Cortex of kidney (tissue), 1 donor: ENCODE measurements at places on chromosomes 12 and 14.

DNA sequence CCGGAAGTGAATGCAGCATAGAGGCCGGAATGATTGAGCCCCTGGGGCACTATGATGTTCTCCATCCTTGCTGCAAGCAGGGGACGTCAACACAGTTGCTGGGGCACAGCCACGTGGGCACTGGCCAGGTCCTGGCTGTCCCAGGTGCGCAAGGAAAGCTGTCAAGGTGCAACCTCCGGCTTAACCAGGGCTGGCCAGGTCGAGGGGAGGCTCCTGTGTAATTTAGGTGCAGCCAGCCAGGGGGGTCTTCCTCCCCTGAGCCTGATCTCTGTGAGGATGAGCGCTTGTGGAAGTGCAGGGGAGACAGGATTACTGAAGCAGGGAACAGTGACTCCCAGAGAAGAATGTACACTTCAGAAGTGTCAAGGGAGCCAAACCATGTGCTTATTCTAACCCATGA is 852.8 kb upstream of the TMEM132C start:
- DNase-seq = no peak

GRCh38 chr12:94567761-94568160 is 82.6 kb downstream of the TMCC3 start:
- DNase-seq = no peak

- no peak for DNase-seq
Measured at GRCh38 chr12:122081083-122081696, 2.6 kb downstream of the MLXIP start.

DNA sequence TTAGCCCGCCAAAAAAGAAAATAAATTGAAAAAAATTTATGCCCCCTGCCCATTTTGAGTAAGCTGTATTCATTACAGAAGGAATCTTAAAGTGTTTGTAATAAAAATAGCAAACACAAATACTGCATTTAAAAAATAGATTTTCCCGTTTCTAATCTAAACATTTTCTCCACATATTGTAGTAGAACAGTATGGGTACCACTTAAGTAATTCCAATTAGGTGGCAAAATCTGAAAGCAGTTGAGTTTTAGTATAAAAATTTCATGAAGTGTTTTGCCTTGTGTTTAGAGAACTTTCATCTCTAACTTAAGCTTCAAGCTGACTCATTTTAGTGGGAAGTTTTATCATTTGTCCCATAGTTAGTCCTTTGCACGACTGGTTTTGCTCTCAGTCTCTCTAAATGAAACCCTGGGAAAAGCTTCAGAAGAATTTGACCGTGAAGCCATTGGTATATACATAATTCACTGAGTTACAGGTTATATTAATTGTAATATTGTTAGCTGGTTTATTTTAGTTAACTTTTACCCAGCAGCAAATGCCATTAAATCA is 214.6 kb downstream of the ERC1 start:
- no peak for DNase-seq

DNA sequence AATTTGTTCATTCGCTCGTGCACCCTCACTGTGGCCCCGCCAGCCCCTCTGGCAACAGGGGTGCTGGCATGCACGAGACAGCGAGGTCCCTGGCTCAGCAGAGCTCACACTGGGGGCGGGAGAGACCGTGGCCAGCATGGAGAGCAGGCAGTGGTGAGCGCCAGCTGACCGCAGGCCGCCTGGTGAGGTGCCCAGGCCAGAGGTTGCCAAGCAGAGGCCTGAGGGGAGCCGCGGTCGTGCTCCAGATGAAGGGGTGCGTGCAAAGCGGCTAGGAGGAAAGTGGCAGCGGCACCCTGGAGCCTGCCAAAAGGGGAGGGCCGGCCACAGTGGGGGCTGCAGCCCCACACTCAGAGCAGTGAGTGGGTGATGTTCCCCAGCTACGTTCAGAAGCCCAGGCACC is 56.1 kb downstream of the CDC42BPB start:
- DNase-seq = no peak

DNA sequence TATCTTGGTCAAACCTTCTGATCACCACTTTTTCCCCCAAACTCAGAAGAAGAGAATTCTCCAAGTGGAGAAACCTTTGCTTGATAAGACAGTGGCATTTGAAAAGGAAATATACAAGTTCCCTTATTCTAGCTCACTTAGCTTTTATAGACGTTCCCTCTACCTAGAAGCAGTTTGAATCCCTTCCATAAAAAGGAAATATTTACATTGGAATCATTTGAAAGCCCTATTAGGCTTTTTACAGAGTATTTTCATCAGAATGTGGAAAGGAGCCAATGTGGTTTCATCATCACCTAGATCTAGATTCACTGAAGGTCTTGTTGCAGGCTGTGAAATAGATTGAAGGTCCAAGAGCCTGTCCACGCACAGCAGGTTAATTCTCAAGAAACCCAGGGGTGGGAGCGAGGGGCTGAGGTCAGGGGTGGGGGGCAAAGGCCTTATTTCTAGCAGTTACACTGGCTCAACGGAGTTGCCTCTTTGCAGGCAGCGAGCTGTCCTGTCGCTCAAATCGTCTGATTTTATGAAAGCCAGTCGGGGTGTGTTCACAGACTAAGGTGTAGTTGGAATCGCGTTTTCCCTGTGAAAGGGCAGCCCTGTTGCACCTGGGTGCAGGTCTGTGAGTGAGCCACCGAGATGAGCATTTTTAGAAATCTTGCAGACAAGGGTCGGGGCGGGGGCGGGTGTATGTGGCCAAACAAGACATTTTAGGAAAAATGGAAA is 45.6 kb downstream of the AACS start:
- DNase-seq = no peak

DNA sequence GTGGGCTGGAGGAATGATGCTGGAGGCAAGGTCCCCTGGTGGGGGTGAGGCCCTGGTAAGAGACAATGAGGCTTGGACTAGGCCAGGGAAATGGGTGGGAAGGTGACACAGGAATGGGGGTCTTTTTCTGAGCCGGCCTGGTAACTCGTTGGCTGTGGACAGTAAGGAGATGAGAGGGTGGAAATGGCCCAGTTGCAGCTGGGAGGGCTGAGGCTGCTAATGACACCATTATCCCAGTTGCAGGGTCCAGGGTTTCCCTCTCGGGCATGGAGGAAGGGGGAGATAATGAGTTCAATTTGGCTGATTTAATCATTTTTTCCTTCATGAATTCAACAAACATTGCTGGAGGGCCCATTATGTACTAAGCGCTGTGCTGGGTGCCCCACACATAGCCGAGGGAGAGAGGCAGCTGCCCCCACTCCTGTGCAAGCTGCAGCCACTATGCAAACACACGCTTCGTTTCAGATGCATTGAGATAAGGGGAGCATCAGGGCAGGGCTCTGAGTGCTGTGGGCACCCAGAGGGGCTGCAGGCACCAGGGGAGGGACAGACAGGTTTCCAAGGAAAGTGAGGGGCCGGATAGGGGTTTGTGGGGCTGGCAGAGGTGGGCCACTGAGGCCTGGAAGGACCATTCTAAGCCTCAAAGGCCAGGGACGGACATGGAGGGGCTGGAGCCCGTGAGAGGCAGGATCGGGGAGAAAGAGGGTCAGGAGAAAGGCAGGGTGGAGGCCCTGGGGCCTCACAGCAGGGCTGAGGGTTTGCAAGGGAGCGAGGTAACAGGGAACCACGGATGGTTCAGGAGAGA is 43.2 kb upstream of the MEG3 start:
- no peak for DNase-seq

- no peak for DNase-seq
Measured at GRCh38 chr14:101227611-101228594, 324.4 kb upstream of the RTL1 start.

GRCh38 chr12:62915204-62915529 is 19.8 kb downstream of the PPM1H start:
- DNase-seq = no peak

GRCh38 chr12:107929436-107929835 is 154.9 kb downstream of the ASCL4 start:
- DNase-seq = no peak

- no peak for DNase-seq
Measured at GRCh38 chr14:32662211-32662610, 276.5 kb upstream of the NPAS3 start.

- no peak for DNase-seq
Measured at GRCh38 chr14:68986926-68987652, 8.0 kb upstream of the ACTN1 start.
